Renal cortical epithelial cell (primary cell): ENCODE measurements at places on chromosomes 1 and 21.
A peak's percentile ranks its signal among the peaks of the same experiment; 100 is the strongest.

GRCh38 chr1:119046785-119047438 is 58.8 kb upstream of the TBX15 start:
- peak; percentile 17 for DNase-seq

DNA sequence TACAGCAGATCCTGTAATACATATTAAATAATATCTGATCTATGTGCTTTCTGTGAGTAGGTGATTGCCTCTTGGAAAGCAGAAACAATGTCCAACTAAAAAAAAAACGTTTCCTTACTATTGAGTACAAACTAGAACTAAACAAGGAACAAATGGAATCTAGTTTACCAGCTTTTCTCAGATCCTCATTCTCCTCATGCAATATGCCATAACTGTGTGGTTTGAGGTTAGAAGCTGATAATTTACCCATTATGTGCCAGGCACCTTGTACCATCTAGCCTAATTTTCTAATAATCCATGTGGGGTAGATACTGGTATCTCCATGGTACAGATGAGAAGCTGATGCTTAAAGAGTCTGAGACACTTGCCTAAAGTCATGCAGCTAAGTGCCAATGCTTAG is 154.7 kb downstream of the PTGER3 start:
- no peak for DNase-seq

GRCh38 chr1:9120312-9120958 is 8.5 kb downstream of the GPR157 start:
- no peak for DNase-seq

GRCh38 chr21:23017989-23018388 is 2019.8 kb downstream of the NCAM2 start:
- no peak for DNase-seq

- DNase-seq, result peak; percentile 85
Observed at GRCh38 chr1:87678266-87678665, 349.6 kb downstream of the LMO4 start.

- DNase-seq, result no peak
Observed at GRCh38 chr1:214943054-214943453, 139.5 kb upstream of the KCNK2 start.

GRCh38 chr1:28956038-28956464 is 41.7 kb downstream of the EPB41 start:
- peak; percentile 49 for DNase-seq

DNA sequence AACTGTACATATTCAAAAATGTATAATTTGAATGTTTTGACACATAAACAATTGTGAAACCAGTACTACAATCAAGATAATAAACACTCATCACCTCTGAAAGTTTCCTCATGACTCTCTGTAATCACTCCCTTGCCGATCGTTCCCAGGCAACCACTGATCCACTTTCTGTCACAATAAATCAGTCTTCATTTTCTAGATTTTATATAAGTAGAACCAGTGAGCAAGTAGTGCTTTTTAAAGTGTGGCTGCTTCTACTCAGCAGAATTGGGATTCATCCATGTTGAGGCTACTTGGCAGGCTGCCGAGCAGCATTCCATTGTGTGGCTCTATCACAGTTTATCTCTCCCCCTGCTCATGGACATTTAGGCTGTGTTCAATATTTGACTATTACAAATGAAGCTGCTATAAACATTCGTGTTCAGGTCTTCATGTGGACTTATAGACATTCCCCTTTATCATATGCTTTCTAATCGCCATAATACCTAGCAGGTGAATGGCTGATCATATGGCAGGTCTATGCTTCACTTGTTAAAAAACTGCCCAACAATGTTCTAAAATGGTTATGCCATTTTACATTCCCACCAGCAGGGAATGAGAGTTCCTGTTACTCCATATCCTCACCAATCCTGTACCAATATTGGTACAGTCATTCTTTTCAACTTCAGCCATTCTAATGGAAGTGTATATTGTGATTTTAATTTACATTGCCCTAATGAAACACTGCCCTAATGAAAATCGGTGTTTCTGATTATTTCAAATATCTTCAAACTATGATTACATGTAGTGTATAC is 20.5 kb downstream of the TEX38 start:
- DNase-seq, result no peak

DNA sequence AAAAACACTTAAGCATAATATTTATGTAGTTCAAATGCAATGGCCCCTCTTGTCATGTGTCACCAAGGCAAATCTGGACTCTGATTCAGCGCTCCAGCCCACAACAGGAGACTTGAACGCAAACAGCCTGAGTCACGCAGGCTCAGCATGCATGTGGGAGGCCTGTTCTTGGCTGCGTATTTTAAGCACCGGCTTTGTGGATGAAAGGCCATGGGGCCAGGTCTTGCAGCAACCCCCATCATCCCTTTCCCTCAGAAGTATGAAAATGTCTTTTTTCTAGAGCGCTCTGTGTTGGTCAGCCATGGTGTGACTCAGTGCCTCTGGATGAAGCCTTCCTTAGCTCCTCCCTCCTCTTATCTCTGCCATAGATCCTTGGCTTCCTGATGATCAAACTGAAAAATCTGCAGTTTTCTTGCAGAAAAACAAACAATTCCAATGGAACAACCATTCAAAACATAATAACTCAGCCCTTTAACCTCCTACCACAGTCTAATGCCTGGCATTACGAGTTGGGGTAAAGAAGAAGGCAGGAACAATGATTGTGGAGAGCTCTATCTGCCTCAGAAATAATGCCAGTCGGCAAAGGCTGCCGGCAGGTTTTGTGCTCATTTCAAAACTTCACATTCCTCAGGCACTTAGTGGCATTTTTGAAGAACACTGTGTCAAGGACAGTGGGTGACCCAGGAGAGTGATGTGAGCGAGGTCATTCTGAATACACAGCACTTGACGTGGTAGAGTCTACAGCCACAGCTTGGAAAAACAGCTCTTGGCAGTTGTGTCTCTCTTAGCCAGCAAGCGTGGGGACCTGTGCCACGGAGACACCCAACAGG is 167.5 kb downstream of the CLIC6 start:
- DNase-seq, result peak; percentile 77

GRCh38 chr1:67171574-67171955 is 5.3 kb downstream of the IL23R start:
- DNase-seq, result no peak

- no peak for DNase-seq
Observed at GRCh38 chr1:37282764-37283163, 191.6 kb upstream of the ZC3H12A start.

DNA sequence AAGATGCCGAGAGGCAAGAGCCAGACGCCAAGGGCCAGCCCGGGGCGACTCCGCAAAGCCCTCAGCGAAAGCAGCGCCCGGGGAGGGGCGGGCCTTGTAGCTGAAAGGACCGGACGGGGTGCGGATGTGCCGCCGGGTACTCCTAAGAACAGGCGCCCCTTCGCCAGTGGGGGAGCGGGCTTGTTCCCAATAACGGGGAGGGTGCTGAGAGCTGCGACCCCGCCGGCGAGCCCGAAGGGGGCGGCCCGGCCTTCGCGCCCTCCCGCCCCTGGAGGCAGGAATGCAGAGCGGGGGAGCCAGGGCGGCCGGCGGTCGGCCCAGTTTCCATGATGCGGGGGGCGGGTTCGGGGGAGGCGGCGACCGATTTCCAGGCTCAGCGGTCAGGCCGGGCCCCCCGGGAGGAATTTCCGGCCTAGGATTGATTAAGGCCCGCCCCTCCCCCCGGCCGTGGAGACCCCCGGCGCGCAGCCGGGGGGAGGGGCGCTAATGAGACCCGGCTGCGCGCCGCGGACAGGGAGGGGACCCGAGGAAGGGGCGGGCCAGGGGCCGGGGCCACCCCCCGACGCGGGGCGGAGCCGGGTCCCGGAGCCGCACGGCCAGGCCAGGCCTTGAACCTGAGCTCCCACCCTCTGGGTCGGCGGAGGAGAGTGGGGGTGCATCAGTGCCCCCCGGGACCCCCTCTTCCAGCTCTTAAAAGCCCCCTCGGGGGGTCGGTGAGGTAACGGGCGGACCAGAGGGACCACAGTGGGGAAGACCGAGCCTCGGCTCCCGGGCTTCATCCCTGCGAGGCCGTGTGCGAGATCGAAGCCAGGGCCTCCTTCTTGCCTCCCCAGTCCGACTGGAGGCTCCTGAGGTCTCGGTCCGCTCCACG is 898 bp upstream of the TMEM200B start:
- no peak for DNase-seq

DNA sequence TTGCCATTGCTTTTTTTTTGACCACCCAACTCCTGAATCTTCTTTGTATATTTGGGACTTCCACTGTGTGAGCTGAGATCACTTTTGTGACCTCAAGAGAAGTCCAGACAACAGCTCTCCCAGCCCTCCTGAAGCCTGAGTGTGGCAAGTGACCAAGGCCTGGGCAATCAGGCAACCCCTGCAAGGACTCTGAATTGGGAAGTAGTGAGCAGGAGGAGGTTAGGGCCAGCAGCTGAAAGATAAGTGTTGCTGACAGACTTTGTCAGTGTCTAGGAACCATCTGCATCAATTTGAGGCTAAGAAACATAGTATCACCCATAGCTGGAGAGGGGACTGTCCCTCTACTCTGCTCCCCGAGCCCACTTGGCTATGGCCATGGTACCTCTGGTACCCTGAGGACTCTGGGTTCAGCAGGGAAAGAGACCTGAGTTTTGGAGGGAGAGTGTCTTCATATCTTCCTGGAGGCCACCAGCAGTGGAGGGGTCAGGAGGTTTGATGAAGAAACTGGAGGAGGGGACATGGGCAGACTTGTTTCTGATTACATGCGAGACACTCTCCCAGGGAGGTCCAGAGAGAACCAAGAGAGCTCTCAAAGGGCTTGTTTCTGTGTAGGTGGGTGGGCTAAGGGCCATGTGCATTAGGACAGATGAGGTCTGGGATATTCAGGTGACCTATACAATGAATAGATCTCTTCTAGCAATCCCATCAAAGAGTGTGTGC is 147.0 kb upstream of the DNAH14 start:
- DNase-seq, result no peak

GRCh38 chr1:51768971-51769588 is 109.4 kb downstream of the NRDC start:
- peak; percentile 69 for DNase-seq

- no peak for DNase-seq
Observed at GRCh38 chr1:228008391-228009115, 1.8 kb downstream of the WNT3A start.

DNA sequence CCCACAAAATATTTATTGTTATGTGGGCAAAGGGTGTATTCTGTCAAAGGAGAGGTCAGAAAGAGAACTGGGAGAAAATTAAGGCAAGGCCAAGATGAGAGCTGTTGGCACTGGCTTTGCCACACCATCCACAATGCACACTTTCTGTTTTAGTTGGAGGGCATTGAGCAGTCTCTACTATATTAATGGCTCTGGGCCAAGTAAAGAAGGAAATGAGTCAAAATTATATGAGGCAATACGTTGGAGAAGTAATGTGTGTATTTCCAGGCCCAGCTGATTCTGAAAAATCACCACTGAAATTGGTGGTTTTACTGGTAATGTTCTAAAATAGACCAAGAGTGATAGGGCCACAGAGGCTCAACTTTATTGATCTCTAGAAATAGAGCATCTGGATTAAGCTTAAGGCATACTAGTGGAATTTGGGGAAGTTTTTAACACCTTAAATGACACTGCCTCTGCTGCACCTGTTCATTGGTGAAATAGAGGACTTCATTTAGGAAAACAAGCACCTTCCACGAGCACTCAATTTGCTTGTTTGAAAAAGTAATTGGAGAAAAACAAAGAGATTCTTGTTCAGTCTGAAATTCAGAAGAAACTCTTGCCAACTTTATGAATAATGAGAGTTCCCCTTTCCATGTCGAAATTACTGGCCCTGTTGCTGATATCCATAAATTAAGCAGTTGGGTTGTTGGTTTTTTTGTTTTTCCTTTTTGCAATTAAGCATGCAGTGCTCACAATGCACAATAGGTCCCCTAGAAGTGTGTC is 424.9 kb downstream of the ADGRL2 start:
- DNase-seq, result peak; percentile 66

DNA sequence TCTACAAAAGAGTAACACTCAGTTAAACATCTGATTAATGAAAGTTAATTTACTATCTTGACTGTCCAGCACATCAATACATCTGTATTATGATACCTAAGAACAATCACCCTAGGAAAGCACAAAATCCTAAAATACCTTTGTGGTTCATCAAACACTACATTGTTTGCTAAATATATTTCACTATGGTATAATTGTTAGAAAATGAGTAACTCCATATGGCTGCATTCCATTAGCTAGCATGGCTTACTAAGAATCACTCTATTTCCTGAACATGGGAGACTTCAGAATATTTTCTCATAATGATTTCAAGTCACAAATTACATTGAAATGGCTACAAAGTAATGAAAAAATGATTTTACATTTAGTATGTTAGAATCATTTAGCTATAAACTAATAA is 12.5 kb downstream of the TRMT1L start:
- DNase-seq, result peak; percentile 9

GRCh38 chr1:65260851-65261473 is 48.4 kb upstream of the DNAJC6 start:
- DNase-seq, result peak; percentile 89
